Spinal cord (tissue), 10 donors: ENCODE measurements at places on chromosomes 11 and 22. TPM values are rescaled to one million over a fixed set of nuclear protein-coding genes. Genes with fewer than 3 reads are reported as not detected.

GRCh38 chr11:19803506-19803998, 90.9 kb downstream of the NAV2 start:
- DNase-seq: no peak

- DNase-seq: peak; percentile 57
These were observed 881.4 kb upstream of the CHORDC1 start for GRCh38 chr11:91104237-91104636.

DNA sequence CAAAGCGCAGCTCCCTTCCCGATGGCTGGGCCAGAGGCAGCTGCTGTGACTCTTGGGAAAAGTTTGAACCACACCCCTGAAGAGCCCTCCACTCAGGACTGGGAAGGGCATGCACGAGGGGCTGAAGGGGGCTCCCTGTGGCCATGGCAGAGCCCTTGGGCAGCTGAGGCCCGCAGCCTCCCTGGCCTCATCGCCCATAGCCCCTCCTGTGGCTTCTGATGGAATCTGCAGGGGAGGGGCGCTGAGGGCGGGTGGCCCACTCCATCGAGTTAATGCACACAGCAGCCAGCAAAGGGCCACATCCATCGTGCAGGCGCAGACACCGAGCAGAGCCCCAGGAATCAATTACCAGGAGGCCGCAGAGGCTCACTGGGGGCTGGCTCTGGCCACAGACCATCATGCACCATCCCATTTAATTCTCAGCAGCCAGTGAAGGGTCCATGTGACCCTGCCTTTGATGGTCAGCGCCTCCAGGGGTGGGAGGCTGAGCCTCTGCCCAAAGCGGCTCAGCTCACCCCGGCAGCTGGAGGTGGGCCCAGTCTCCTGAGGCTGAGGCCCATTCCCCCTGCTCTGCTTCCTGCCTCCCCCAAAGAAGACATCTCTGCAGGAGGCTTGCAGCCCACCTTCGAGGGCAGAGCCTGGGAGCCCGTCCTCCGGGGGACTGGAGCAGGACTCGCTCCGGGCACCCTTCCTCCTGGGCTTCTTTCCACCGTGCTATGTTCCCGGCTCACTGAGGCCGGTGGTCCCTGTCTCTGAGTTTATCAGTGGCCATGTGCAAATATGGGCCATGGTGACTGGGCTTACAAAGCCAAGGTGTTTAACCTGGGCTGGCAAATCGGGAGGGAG, 1410.2 kb downstream of the BRD1 start:
- no peak for DNase-seq

GRCh38 chr22:27982630-27983180, 63.6 kb upstream of the PITPNB start:
- DNase-seq: no peak

- no peak for DNase-seq
These were observed 11.8 kb downstream of the SAMM50 start for GRCh38 chr22:43967069-43967468.

GRCh38 chr11:103322821-103323220, 213.6 kb downstream of the DYNC2H1 start:
- no peak for DNase-seq

- peak; percentile 81 for DNase-seq
These were observed 77.8 kb downstream of the UBASH3B start for GRCh38 chr11:122733318-122733717.

DNA sequence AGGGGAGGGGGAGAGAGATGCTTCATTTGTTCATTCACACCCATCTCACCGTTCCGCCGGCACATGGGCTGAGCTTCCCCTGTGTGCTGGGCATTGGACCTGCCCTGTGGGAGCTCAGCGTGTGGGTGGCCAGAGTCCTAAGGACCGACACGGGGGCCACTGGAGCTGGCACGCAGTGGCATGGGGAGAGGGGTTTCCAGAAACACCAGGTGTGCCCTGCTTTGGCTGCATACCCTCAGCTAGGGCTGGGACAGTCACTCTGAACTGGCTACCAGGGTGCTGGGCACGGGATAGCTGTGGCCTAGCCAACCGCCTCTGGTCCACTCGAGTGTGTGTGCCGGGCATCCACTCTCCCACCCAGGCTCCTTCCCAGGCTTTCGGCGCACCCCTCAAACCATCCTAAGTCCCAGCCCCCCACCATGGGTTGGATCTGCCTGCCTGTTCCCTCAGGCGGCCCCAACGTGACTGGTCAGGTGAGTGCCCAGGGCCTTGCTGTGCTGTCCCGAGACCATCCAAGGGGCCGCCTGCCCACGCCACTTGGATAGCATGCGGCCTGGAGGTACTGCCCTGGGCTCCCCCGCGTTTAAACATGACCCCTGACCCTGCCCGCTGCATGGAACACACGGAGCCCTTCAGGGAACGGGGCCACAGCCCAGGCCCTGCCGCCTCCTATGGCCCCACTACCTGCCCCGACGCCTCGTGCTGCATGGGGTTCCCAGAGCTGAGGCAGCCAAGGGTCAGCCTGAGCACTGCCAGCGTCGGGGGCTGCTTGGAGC, 51.6 kb upstream of the LINC01488 start:
- no peak for DNase-seq

- DNase-seq: peak; percentile 88
These were observed 4.3 kb upstream of the PATZ1 start for GRCh38 chr22:31350410-31350863.

GRCh38 chr11:17439316-17439782, 37.3 kb downstream of the ABCC8 start:
- no peak for DNase-seq

The BMAL1 gene
- 29.8 TPM for polyA plus RNA-seq

The DTX4 gene
- 104 TPM for polyA plus RNA-seq
